ENCODE measurements at places on chromosomes 7 and 10.
A peak's percentile ranks its signal among the peaks of the same experiment; 100 is the strongest.

GRCh38 chr10:132273966-132274365, 33.8 kb downstream of the STK32C start:
- no peak for DNase-seq
- no peaks in the 10 kb centered on the region for H3K27me3 ChIP-seq
- H3K4me1 ChIP-seq = no peaks in the 10 kb centered on the region
- no peaks in the 10 kb centered on the region for H3K36me3 ChIP-seq

- H3K27ac ChIP-seq = peak within 1 kb of the TSS; percentile 87
- H3K4me1 ChIP-seq = peaks cover 37% of the 10 kb centered on the region
- peaks cover 1% of the 10 kb centered on the region for H3K36me3 ChIP-seq
- H3K4me3 ChIP-seq = peak within 1 kb of the TSS; percentile 79
- peak; percentile 42 for DNase-seq
Measured at GRCh38 chr10:97498841-97499560, at the start of gene UBTD1. Gene UBTD1 (plus strand): TSS chr10:97498924. CDS start chr10:97499204, 280 bp downstream.

DNA sequence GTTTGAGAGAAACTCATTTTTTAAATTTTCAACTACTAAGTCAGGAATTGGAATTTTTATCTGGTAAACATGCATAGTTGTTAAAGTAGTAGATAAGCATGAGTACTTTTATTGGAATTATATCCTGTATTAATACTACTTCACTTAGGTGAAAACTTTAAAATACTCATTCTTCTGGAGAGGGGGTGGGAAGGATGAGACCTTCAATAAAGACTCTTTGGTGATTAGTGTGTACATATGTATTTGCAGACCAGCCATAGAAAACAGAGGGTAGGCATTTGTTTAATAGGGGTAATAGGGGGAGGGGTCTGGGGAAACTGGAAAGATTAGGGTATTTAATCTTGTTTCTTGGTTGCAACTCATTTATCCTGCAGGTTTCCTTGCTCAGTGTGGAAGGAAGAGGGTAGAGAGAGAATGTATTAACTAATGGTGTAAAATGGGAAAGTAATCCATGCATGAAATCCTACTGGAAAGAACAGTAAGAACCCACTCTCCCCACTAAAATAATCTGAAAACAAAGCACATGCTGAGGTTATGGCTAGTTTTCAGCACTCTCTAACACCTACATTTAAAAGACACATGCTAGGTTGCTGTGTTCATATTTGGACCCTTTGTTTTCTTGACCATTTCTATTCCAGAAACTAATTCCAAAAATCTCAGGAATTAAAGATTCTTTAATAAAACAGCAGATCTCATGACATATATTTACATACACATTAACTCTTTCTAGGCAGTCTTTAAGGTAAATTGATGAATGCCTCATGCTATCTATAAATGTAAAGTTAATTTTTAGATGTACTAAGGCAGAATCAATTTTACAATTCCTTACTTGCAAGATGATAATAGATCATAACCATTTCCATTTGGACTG, 6.2 kb upstream of the IGF2BP3 start:
- H3K27me3 ChIP-seq = peaks cover 69% of the 10 kb centered on the region
- no peak overlapping the region for H3K27ac ChIP-seq
- peaks cover 21% of the 10 kb centered on the region for H3K4me1 ChIP-seq
- H3K4me3 ChIP-seq = no peak overlapping the region
- no peaks in the 10 kb centered on the region for H3K36me3 ChIP-seq

GRCh38 chr10:44879531-44879899, 31.6 kb upstream of the TMEM72 start:
- H3K27ac ChIP-seq = no peak overlapping the region
- no peaks in the 10 kb centered on the region for H3K36me3 ChIP-seq
- DNase-seq = no peak
- peak overlapping the region; percentile 87 for H3K4me3 ChIP-seq
- H3K27me3 ChIP-seq = peaks cover 32% of the 10 kb centered on the region
- H3K4me1 ChIP-seq = peaks cover 12% of the 10 kb centered on the region

GRCh38 chr10:108749042-108749441, 1174.3 kb downstream of the XPNPEP1 start:
- H3K4me1 ChIP-seq = no peaks in the 10 kb centered on the region
- no peak for DNase-seq
- no peaks in the 10 kb centered on the region for H3K27me3 ChIP-seq
- H3K27ac ChIP-seq = no peak overlapping the region
- no peaks in the 10 kb centered on the region for H3K36me3 ChIP-seq
- H3K4me3 ChIP-seq = no peak overlapping the region

GRCh38 chr10:83078645-83079044, 1060.7 kb upstream of the GHITM start:
- DNase-seq = no peak
- H3K4me3 ChIP-seq = no peak overlapping the region
- no peaks in the 10 kb centered on the region for H3K27me3 ChIP-seq
- no peaks in the 10 kb centered on the region for H3K4me1 ChIP-seq

GRCh38 chr7:96973986-96974385, 31.4 kb upstream of the DLX6 start:
- H3K27ac ChIP-seq = no peak overlapping the region
- no peak for DNase-seq
- H3K4me1 ChIP-seq = no peaks in the 10 kb centered on the region
- peaks cover 45% of the 10 kb centered on the region for H3K27me3 ChIP-seq
- no peak overlapping the region for H3K4me3 ChIP-seq

DNA sequence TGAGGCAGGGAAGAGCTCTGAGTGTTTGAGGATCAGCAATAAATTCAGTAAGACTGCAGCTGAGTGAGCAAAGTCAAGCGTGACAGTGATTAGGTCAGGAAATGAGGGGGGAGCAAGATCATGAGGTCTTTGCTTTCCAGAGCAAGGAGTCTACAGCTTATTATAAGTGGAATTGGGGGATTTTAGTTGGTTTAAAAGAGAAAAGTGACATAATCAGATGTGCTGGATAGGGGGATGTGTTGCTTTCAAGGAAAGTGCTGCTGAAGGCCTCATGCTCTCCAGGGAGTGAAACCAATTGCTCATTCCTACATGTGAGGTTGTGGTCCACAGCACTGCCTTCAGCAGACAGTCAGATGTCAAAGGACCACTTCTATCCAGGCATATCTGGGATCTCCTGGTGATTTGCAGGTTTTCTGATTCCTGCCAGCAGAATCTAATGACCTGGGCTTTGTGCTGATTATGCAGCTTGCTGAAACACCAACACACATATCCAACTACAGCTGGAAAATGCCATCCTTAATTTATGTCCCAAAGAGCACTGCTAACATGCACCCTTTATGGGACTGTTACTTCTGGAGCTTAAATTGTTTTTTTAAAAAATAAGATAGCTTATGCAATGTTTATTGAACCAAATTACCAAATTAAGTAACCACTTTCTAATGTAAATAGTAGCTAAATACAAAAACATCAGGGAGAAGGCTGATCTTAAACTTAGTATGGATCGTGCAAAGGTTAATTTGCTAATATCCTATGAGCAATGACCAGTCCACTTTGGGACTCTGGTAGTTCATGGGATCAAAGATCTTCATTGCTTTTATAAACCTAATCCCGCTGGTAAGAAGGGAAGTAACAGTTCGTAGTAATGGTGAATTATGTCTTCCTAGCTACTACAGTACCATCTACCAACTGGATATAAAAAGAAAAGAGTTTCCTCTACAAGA, 607.6 kb downstream of the KCNMA1 start:
- peaks cover 5% of the 10 kb centered on the region for H3K27me3 ChIP-seq
- DNase-seq = no peak
- H3K36me3 ChIP-seq = no peaks in the 10 kb centered on the region
- no peak overlapping the region for H3K4me3 ChIP-seq
- no peak overlapping the region for H3K27ac ChIP-seq

- no peaks in the 10 kb centered on the region for H3K4me1 ChIP-seq
- H3K4me3 ChIP-seq = no peak overlapping the region
- no peak for DNase-seq
Measured at GRCh38 chr10:29670761-29671160, 36.0 kb upstream of the SVIL start.

GRCh38 chr7:110027385-110027784, 1063.5 kb upstream of the LRRN3 start:
- no peak for DNase-seq
- no peaks in the 10 kb centered on the region for H3K27me3 ChIP-seq
- no peaks in the 10 kb centered on the region for H3K4me1 ChIP-seq
- no peaks in the 10 kb centered on the region for H3K36me3 ChIP-seq
- H3K4me3 ChIP-seq = no peak overlapping the region

DNA sequence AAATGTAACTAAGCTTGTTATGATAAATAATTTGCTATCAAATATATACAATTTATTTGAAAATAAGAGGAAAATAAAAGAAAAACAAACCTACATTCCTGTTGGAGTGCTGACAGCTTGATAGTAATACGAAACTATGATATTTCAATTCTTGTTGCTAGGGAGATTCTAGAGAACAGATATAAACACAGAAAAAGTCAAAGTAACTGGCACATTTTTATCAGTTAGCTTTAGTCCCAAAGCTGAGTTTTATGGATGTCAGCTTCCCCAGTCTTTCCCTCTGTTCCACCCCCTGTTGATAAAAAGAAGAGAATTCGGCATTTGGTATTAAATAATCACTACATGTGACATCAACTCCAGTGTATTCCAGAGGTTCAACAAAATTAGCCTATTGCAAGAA, 1134.0 kb downstream of the XPNPEP1 start:
- H3K4me3 ChIP-seq = no peak overlapping the region
- no peaks in the 10 kb centered on the region for H3K36me3 ChIP-seq
- no peaks in the 10 kb centered on the region for H3K4me1 ChIP-seq
- DNase-seq = no peak

DNA sequence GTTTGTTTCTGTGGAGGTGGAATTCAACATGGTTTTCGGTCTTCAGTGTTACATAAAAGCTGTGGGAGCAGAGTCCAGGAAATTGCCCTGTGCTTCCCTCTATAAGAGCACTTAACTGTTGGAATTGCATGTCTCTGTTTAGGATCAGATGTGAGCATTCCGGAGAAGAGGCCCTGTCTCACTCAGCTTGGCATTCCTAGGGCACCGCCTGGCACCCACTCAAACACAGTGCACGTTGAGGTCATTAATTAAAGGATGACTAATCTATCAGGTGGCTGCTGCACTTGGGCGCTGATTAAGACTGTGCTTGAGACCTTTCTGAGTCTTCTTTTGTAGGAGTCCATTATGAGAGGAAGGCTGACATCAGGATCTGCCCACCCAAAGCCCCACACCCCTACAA, 82.8 kb upstream of the VIPR2 start:
- H3K27ac ChIP-seq = no peak overlapping the region
- DNase-seq = no peak
- H3K36me3 ChIP-seq = no peaks in the 10 kb centered on the region
- H3K4me3 ChIP-seq = no peak overlapping the region

DNA sequence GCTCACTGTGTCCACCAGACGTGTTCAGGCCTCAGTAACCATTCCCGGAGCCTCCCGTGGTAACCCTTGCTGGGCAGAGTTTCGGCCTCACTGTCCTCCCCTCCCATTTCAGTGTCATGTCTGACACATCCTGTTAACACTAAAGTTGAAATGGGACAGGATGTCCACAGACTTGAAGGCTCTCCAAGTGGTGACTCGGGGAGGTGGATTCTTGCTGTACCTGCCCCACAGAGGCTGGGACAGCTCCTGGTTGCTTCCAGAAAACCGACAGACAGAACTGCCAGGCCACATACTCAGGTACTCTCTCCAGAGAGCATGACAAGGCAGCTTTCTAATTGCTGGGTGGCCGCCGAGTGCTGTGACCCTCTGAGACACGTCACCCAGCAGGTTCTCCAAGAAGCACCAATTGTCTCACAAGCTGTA, 17.9 kb upstream of the CYTH3 start:
- no peaks in the 10 kb centered on the region for H3K27me3 ChIP-seq
- H3K27ac ChIP-seq = no peak overlapping the region
- no peaks in the 10 kb centered on the region for H3K36me3 ChIP-seq
- no peak for DNase-seq
- peaks cover 5% of the 10 kb centered on the region for H3K4me1 ChIP-seq

DNA sequence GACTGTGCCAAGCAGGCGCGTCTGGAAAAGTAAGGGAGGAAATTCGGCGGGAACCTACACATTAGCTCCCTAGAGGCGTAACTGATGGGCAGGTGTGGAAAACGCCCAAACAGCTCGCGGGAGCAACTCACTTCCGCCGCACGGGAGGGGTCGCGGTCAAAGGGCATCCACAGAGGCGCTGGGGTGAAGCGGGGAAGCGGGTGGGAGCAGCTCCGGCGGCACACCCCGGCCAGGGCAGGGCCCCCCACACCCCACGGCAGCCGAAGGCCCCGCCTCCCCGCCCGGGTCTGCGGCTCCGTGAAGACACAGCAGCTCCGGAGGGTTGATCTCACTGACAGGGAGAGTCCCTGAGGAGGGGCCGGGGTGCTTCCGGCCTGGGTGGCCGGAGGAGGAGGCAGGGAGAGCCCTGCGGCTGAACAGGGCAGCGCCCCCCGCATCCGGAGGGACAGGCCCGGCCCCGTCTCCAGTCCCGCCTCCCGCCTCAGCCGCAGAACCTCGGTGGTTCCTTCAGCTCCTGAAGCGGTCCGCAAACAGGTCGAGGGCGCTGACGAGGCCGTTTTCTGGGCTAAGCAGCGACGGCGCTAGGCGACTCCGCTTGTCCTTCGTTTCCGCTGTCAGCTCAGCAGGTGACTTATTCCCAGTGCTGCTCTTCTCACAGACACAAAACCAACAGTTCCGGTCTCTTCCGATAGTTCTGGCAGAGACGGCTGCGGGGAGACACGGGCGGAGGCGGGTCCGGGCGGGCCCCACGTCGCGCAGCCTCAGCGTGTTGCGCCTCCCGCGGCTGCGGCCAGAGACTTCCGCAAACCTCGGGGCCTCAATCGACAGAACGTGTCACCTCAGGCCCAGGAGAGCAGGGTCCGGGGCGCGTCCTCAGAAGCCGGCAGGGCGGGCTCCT, 276.1 kb downstream of the DNAJB6 start:
- H3K36me3 ChIP-seq = no peaks in the 10 kb centered on the region
- H3K27me3 ChIP-seq = no peaks in the 10 kb centered on the region
- peaks cover 17% of the 10 kb centered on the region for H3K4me1 ChIP-seq

GRCh38 chr10:128992770-128993169, 474.3 kb upstream of the MGMT start:
- no peaks in the 10 kb centered on the region for H3K36me3 ChIP-seq
- no peak for DNase-seq
- no peak overlapping the region for H3K27ac ChIP-seq
- no peak overlapping the region for H3K4me3 ChIP-seq
- no peaks in the 10 kb centered on the region for H3K4me1 ChIP-seq
- no peaks in the 10 kb centered on the region for H3K27me3 ChIP-seq

GRCh38 chr10:5968681-5969453, 8.5 kb downstream of the IL15RA start:
- H3K36me3 ChIP-seq = peaks cover 3% of the 10 kb centered on the region
- H3K4me1 ChIP-seq = peaks cover 38% of the 10 kb centered on the region
- H3K27ac ChIP-seq = no peak overlapping the region
- no peak for DNase-seq

GRCh38 chr7:55245271-55245723, 119.8 kb upstream of the LANCL2 start:
- H3K27me3 ChIP-seq = peaks cover 10% of the 10 kb centered on the region
- no peak for DNase-seq
- H3K36me3 ChIP-seq = no peaks in the 10 kb centered on the region
- H3K4me3 ChIP-seq = no peak overlapping the region
- H3K4me1 ChIP-seq = no peaks in the 10 kb centered on the region

DNA sequence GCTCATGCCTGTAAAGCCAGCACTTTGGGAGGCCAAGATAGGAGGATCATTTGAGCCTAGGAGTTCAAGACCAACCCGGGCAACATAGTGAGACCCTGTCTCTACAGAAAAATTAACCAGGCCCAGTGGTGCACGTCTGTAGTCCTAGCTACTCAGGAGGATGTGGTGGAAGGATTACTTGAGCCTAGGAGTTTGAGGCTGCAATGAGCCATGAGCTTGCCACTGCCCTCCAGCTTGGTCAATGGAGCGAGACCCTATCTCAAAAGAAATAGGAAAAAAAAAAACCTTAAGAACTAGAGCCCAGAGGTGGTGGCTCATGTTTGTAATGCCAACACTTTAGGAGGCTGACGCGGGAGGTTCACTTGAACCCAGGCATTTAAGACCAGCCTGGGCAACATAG, 2.2 kb downstream of the STRA8 start:
- no peak overlapping the region for H3K27ac ChIP-seq
- no peaks in the 10 kb centered on the region for H3K27me3 ChIP-seq
- no peak overlapping the region for H3K4me3 ChIP-seq

Data from activated T-cell treated with anti-CD3 and anti-CD28 coated beads, Interleukin-2, amount 50 U/mL, for 72 hours (primary cell).